ENCODE measurements at places on chromosomes 1 and 21.

- no peak for DNase-seq
Measured at GRCh38 chr1:14499312-14500040, 99.0 kb upstream of the KAZN start.

DNA sequence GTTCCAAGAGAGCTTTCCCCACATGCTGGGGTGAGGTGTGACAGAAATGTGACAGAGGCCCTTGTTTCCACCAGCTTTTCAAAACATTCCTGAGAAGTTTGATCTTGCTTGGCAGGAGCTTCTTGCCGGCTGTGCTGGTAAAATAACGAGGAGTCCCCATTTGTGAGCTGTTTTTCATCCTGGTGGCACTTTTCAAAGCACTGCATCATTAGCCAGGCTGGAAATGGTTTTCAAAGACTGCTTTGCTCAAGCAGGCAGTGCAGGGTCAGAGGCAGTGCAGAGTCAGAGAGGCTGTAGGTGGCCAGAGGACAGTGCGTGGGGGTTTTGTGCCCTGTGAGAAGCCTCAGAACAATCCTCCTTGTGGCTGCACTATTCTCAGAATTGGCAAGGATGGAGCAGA, 75.8 kb upstream of the KCNA3 start:
- DNase-seq = no peak

DNA sequence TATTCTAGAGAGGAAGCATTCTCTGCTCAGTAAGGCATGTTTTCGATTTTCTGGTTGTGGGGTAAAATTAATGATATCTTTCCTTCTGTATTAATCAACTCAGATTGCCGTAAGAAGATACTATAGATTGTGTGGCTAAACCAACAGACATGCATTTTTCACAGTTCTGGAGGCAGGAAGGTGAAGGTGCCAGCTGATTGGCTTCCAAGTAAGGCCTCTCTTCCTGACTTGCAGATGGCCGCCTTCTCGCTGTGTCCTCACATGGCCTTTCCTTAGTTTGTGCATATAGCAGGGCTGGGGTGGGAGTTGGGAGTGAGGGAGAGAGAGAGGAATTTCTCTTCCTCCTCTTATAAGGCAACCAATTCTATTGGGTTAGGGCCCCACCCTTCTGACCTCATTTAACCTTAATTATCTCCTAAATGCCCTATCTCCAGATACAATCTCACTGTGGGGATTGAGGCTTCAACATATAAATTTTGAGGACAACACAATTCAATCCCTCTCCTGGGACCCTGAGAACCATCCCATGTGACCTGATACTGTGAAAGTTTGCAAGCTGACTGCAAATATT, 52.3 kb upstream of the MRPS6 start:
- DNase-seq = no peak

DNA sequence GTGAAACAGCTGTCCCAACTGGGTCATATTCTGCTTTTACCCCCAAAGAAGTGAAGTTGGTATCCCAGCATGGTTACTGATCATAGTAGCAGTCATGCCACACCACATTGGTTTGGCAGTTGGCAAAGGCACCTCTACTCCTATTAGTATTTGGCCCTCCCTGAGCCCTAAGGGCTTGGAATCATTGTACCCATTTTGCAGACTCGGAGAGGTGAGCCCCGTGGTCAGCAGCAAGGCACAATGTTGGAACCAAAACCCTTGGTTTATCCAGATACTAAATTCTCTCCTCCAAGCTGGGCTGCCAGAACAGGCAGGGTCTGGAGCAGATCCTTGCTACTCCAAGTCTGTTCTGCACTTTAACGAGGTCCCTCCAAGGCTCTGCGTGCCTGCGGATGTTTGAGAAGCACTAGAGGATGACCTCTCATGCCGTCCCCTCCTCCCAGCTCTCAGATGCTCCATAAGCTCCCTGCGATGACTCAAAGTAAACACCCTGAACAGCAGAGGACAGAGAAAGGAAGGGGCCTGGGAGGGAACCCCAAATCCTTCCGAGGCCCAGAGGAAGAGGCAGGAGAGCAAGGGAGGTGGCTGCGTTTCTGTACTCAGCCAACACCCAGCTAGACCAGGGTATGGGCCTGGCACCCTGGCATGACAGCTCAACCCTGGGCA, 89.3 kb downstream of the PAX7 start:
- no peak for DNase-seq

GRCh38 chr1:11772458-11772857, 10.5 kb downstream of the C1orf167 start:
- no peak for DNase-seq

DNA sequence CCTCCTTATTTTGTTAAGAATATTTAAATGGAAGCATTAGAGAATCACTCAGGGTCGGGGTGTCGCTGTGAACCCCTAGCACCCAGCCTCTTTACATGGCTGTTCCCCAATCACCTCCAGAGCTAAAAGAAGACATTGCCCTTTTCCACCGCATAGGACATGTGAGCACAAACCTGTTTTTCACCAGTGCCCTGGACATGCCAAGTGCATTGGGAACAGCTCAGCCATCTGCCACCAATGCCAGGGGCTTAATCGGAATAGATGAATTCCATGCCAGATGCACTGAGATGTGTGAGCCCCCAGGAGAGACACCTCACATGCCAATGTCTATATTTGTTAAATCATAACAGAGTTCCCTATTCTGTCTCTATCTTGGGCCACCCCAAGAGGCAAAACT, 33.3 kb downstream of the EIF2D start:
- no peak for DNase-seq

GRCh38 chr1:81553503-81553902, 247.2 kb upstream of the ADGRL2 start:
- DNase-seq = no peak

DNA sequence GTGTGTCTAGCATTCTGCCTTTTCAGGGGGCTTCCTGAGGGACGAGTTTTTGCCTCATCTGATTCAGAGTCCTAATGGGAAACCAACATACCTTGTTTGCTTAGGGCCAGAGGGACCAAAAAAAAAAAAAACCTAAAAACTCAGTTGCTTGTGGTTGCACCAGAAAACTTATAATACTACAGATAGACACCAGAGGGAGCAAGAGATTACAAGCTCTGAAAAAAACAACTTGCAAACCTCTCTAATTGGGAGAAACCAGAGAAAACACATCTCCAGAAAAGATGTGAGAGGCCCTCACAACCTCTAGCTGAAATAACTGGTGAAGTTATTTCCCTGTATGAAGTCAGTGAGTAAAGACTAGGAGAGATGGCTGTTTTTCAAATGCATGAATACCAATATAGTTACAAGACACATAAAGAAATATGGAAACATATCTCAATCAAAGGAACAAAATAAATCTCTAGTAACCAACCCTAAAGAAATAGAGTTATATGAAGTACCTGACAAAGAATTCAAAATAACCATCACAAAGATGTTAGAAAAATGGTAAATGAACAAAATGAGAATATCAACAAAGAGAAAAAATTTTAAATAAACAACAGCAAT, 233.7 kb upstream of the NFIA start:
- peak; percentile 12 for DNase-seq

- no peak for DNase-seq
Measured at GRCh38 chr1:197481101-197481500, 213.0 kb downstream of the CRB1 start.

- DNase-seq = no peak
Measured at GRCh38 chr1:87150143-87150542, 178.5 kb upstream of the LMO4 start.

DNA sequence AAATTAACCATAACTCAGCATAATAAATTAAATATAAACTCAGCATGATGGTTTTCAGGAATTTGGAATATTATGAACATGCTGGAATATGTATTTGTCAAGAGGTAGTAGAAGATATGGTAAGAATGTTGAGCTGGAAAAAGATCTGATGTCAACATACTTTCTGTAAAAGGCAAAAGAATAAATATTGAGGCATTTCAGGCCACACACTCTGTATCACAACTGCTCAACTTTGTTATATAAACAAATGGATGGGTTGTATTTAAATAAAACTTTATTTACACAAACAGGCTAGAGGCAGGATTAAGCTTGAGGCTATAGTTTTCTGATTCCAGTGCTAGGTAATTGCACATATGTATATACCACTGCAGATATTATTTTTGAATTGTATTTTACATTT, 1409.4 kb downstream of the MRPL39 start:
- DNase-seq = no peak

- DNase-seq = peak; percentile 68
Measured at GRCh38 chr1:53732912-53733317, 6.0 kb downstream of the GLIS1 start.

GRCh38 chr1:55768327-55768952, 553.3 kb upstream of the USP24 start:
- DNase-seq = no peak

DNA sequence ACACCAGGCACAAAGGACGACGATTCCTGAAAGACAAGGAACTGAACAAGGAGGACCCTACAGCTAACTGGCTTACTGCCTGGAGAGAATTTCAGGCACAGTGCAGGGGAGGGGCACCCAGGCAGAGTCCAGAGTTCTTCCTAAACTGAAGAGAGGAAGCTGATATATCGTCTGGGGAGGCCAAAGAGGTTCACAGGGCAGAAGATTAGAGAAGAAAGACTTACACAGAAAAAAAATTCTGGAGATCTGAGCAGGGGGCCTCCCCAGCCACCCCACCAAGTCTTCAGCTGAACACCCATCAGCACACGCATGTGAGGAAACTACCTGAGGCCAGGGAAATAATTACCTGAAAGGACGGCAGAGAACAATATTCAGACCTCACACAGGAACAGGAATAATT, 24.6 kb downstream of the SORT1 start:
- DNase-seq = no peak

- no peak for DNase-seq
Measured at GRCh38 chr1:171247501-171247900, 793 bp upstream of the FMO1 start.

GRCh38 chr1:9724706-9725476, 73.4 kb downstream of the PIK3CD start:
- peak; percentile 87 for DNase-seq

GRCh38 chr1:103937763-103938357, 188.2 kb downstream of the AMY1C start:
- no peak for DNase-seq

- DNase-seq = no peak
Measured at GRCh38 chr21:21007606-21008005, 9.4 kb downstream of the NCAM2 start.

DNA sequence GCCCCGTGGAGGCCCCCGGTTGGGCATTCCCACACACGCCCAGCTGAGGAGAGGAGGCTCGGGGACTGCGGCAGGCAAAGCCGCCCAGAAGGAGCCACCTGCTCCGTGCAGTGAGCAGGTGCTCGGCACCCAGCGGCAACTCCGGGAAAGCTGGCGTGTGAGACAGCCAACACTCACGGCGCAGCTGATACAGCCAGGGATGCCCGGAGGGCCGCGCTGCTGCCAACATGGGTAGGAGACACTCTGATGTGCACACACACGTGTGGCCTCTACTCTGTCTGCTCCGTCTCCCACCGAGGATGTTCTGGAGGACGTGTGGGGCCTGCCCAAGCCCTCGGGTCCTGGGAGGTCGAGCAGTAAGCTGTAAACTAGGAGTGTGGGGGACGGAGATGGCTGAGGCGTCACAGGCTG, 12.9 kb downstream of the MORN1 start:
- no peak for DNase-seq

GRCh38 chr1:180724055-180724454, 92.2 kb downstream of the XPR1 start:
- no peak for DNase-seq

- peak; percentile 40 for DNase-seq
Measured at GRCh38 chr1:52059321-52059720, 3.2 kb downstream of the BTF3L4 start.

Data from AG08396 (cell line).